Stimulated activated CD8-positive, alpha-beta memory T cell treated with anti-CD3 and anti-CD28 coated beads, Interleukin-4, amount 100 ng/mL, for 1 hour (primary cell): ENCODE measurements at places on chromosomes 3 and 15.

GRCh38 chr3:41320953-41321641 is 121.8 kb downstream of the CTNNB1 start:
- no peak for DNase-seq

- DNase-seq = no peak
These were observed 554.0 kb downstream of the NSUN3 start for GRCh38 chr3:94616833-94617232.

DNA sequence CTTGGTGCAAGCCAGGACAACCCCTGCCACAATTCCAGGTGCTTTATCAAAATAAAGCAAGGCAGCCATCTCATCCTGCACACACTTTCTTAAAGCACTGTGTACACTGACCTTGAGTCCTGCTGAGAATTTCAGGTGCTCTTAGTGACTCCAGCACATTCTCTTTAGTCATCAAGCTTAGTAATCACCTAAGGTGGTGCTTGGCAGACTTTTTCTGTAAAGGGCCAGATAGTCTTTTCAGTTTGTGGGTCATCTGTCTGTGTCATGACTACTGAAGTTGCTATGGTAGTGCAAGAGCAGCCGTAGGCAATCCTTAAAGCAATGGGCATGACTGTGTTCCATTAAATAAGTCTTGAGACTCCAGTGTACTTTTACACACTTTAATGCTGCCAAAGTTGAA is 36.4 kb downstream of the RIOX2 start:
- no peak for DNase-seq

DNA sequence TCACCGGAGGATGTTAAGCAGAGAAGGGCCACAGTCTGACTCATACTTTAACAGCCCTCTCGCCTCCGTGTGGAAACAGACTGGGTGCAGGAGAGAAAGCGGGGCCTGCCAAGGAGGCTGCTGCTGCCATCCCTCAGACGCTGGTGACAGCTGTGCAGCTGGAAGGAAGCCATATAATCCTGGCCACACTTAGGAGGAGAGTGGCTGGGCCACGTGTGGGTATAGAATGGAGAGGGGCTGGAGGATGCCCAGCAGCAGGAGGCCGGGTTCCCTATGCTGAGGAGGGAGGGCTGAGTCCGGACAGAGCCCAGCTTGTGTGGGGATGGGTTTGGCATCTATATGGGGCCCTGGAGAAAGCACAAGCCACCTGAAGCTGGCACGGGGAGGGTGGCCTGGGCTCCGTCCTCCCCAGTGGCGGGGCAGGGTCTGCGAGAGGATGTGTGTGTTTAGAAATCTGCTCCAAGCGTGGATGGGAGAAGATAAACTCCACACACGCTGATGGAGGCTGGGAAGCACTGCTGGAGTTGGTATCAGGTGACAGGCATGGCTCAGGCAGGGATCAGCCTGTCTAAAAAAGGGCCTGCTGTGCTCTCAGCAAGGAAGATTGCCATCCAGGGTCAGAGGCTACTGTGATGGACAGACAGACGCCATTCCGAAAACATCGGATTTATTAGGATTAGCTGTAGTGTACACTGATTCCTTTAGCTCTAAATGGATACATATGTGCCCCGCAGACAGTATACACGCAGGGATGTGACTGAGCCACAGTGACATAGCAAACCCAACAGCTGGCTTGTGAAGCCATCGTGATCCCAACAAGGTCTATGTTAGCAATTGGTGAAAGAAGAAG is 15.9 kb downstream of the ABTB1 start:
- no peak for DNase-seq

- DNase-seq = no peak
These were observed 40.2 kb upstream of the ADAMTSL3 start for GRCh38 chr15:83613714-83614113.

DNA sequence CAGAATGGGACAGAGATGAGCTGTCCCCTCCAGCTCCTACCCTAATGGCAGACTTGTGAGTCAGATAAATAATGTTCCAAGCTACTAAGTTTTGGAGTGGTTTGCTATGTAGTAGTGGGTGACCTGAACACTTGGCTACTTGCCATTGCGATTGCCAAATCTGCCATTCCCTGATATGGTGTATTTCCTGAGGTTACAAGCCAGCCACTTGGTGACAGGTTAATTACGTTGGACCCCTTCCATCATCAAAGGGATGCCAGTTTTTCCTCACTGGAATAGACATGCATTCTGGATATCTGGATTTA is 33.6 kb downstream of the MORF4L1 start:
- no peak for DNase-seq

DNA sequence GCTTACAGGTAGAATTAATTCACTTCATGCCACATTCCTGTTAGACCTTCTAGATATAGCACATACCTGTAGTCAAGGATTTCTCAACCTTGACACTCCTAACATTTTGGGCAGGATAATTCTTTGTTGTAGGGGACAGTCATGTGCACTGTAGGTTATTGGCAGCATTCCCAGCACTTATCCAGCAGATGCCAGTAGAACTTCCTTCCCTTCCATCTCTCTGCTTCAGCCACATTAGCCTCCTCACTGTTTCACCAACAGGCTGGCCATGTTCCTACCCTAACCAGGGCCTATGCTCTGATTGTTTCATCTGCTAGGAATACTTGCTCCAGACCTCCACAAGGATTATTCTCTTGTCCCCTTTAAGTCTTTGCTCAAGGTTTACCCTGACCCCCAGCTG is 68.0 kb upstream of the STAC start:
- no peak for DNase-seq

- no peak for DNase-seq
These were observed 52.8 kb downstream of the NOX5 start for GRCh38 chr15:69067296-69067695.

DNA sequence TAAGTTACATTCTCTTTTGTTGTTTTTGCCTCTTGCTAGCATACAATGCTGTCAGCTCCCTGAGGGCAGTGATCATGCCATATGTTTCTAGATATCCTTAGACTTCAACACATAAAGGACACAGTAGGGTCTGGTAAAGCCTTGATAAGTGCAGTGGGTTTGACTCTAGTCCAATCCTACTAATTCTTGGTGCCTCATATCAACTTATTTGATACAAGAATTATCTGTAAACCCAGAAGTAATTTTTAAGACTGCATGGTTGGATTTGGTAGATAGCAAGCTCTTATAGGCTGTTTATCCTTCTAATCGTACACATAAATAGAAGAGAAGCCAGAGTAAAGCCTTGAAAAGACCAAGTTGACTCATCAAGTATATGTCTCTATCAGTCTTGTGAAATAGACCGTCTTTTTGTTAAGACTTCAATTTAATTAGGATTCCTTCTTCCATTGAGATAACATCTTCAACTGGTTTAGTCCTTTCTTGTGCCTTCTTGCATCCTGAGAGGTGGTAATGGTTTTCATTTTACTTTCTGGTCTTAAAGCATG is 265.6 kb upstream of the CDIN1 start:
- DNase-seq = no peak

DNA sequence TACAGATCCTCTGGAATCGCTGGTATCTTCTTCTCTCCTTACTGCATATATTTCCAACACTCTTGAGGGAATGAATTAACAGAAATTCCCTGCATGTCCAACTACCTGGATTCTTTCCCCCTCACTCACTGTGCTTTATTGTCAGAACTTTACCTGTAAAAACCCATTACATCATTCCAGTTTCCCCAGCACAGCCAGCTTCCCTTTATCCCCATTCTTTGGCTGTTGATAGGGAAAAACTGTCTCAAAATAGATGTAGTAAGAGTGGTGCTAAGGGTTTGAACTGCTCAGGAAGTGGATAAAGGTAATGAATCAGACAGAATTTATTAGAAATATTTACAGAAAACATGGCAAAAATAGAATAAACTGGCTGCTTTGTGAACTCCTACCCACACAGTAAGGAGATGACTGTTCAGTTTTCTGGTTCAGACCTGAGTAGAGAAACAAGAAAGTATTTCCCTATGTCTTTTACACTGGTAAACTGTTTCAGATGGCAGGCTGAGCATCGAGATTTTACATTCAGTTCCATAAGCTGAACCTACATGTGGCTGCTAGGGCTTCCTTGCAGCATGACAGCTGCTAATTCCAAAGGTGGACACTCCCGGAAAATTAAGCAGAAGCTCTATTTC is 188.4 kb downstream of the CPNE4 start:
- DNase-seq = no peak

DNA sequence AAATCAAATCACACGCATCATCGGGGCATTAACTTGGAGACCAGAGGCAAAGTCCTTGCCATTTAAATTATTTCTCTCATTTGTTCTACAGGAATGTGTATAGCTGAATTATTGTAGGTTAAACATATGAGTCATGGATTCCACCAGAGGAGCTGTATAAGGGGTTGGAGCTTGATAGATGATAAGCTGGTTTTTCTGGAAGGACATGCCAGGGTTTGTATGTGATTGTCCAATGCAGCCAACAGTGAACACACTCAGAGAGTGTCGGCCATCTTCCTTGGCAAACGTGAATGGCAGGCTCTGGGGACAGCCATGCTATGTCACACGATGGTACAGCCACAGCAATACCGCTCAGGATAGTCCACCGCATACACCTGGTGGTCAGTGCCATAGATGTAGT is 25.1 kb downstream of the SSUH2 start:
- no peak for DNase-seq

DNA sequence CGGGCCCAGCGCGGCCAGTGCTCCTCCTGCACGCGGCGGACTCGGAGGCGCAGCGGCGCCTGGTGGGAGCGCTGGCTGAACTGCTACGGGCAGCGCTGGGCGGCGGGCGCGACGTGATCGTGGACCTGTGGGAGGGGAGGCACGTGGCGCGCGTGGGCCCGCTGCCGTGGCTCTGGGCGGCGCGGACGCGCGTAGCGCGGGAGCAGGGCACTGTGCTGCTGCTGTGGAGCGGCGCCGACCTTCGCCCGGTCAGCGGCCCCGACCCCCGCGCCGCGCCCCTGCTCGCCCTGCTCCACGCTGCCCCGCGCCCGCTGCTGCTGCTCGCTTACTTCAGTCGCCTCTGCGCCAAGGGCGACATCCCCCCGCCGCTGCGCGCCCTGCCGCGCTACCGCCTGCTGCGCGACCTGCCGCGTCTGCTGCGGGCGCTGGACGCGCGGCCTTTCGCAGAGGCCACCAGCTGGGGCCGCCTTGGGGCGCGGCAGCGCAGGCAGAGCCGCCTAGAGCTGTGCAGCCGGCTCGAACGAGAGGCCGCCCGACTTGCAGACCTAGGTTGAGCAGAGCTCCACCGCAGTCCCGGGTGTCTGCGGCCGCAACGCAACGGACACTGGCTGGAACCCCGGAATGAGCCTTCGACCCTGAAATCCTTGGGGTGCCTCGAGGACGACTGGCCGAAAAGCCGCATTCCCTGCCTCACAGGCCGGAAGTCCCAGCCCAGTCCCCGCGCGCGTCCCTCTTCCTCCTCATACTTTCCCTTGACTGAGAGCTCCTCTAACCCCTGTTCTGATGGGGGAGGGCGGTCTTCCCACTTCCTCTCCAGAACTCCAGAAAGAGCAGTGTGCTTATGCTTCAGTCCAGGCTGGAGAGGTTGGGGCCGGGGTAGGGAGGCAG is 1.4 kb upstream of the IL17RC start:
- no peak for DNase-seq

DNA sequence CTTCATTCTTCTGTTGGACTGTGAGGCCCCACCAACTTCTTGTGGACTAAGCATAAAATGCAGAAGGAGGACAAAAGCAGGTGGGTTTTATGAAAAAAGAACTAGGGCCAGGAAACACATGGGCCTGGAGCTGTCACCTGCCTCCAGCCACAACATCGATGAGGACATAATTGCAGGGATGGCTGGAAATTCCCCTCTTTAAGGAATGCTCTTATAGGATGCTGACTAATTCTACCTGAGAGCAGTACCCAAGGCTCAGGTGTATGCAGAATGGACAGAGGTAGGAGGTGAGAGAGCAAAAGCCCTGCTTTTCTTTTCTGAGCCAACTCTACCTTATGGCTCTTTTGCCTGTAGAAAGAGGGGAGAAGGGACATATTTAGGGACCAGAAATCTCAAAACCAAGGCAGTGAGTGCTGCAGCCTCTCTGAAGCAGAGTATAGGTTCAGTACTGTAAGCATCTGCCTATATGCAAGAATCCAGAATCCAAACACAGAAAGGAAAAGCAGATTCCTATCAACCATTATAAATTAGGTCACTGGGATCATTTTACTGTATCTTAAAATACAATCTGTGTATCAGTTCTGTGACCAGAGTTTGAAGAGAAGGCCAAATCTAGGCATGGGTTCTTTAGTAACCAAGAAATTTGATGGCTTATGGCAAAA is 205.3 kb upstream of the WNT5A start:
- DNase-seq = no peak

DNA sequence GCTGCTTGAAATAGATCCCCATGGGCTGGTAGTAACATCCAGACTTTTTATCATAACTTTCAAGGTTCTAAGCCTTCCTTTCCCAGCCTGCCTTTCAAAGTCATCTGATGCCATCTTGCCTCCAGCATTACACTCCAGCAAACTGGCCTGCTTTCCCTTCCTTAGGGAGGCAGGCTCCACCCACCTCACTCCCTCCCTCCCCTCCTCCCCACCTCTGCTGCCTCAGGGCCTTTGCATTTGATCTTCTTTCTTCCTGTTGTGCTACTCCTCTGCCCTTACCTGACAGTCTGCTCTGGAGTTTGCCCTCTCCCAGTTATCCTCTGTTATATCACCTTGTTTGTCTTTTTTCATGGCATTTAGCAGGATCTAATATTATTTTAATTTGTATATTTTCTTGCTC is 319.5 kb downstream of the KCNH8 start:
- no peak for DNase-seq

DNA sequence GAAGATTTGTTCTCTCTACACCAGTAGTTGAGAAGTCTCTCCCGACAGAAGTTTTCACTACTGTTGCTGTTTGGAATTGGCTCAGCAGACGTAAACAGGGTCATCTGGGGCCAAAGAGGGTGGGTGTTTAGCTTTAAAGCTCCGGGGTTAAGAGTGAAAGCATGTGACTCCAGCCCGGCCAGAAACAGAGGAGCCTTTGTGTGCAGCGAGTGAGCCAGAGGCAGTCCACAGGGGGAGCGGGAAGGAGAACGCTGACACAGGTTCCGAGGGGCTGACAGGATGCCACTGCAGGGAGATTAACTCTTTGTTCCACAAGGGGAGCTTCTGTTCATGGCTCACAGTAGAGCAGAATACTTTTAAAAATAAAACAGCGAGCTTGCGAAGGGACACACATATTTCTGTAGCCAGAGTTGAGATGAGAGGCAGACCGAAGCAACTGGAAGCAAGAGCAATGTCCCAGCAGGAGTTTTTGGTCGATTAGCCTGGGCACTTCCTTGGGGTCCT is 26.9 kb downstream of the BMF start:
- no peak for DNase-seq

- DNase-seq = no peak
These were observed 501 bp downstream of the NDN start for GRCh38 chr15:23686466-23687142.

DNA sequence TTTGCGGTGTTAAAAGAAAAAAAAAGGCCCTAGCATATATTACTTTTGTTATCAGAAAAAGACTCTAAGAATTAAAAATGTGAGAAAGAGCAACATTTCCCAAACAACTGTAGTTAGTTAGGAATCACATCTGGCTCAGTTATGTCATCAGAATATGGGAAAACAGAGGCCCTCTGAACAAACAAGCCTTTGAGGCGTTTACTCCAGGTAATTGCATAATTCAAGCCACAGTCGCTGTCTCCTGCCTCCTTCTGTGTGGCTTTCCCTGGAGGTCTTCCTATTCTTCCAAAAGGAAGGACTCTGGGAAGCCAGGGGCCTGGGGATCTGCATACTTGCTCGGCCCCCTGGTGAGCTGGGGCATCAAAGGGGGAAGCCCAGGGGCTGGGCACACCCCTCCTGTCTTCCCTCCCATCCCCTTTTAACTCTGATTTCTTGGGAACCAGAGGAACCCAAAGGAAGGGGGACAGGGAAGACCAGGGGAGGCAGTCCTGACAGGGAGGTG is 3.7 kb upstream of the FAM107A start:
- DNase-seq = no peak

GRCh38 chr3:98171071-98171470 is 4.6 kb downstream of the OR5H15 start:
- DNase-seq = no peak
